Esophagus squamous epithelium (tissue), 5 donors: ENCODE measurements at places on chromosomes 5 and 9.

- no peak for DNase-seq
These were observed 115.5 kb downstream of the GNA14 start for GRCh38 chr9:77532607-77533006.

- no peak for DNase-seq
These were observed 90.0 kb upstream of the POU5F2 start for GRCh38 chr5:93831449-93831848.

GRCh38 chr5:14735944-14736343 lies 71.4 kb downstream of the OTULIN start:
- no peak for DNase-seq

DNA sequence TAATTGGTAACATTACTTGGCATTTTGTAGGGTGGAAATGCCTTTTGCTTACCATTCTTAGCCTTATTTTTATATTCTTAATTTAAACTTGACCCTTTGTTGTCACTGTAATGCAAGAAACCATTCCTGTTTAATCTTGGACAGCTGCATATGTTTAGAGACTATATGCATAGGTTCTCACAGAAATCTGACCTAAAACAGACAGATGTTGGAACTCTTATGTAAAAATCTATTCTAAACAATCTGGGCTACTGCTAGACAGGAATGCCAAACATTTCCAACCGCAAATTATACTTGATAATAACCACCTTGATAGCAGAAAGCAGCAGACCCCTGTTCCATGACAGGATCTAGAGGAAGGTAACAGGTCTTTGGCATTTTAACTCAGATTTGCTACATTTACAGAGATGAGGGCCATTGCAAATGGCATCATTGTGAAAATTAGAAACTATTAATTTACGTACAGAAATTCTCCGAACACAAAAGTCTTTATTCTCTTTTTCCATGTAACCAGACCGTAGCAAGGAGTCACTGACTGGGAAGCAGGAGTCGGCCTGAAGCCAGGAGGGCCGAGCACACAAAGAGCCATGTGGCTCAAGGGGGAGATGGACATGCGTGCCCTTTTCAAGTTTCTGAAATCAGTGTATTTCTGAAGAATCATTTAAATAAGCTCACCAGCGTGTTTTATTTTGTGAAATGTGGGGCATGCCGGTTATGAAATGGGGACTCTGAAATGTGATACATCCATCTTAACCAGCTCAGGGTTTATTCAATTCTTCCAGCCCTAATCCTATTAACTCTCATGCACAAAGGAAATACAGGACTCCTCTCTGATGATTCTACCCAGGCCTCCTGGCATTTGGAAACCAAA lies 139.3 kb downstream of the AOPEP start:
- DNase-seq = no peak

DNA sequence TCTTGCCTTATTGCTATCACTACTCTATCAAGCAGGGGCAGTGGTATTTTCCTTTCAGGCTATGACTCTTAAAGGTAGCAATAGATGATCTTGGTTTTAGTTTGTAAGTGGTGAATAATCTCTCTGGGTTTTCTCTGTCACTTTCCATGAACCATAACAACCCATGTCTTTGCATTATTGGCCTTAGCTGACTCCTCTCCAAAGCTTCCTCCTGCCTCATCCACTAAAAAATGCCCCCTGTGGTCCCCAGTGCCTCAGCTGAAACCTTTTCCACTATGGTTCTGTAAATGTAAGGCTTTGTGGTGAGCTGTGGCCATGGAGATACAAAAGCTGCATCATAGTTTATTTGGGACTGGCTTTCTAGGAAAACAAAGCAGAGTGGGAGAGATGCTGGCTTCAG lies 128.8 kb downstream of the GPBP1 start:
- no peak for DNase-seq
